ENCODE measurements at places on chromosomes 1 and 21.
A peak's percentile ranks its signal among the peaks of the same experiment; 100 is the strongest.

- no peak for DNase-seq
These were observed 12.4 kb upstream of the EVI5 start for GRCh38 chr1:92797297-92797696.

DNA sequence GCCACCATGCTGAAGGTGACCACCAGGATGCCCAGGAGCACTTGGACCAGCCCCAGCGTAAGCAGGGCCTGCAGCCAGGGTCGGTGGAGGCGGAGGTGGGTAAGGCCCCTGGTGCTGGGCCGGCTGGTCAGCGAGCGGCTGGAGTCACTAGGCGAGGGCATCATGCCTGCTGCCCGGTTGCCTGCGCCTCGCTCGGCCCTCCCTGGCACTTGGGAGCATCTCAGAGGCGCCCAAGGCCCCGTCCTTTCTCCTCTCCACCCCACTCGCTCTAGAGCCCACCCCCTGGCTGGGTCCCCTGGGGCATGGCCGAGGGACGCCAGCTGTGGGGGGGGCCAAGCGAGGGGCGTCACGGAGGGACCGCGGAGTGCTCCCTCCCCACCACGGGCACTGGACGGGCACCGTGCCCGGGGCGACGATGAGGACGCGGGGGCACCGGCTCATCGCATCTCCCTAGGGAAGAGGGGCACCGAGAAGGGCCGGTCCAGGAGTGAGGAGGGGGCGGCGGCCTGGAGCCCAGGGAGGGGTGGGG, 505 bp downstream of the ENTREP3 start:
- DNase-seq = no peak

- DNase-seq = no peak
These were observed 32.4 kb upstream of the PIGC start for GRCh38 chr1:172476218-172476811.

DNA sequence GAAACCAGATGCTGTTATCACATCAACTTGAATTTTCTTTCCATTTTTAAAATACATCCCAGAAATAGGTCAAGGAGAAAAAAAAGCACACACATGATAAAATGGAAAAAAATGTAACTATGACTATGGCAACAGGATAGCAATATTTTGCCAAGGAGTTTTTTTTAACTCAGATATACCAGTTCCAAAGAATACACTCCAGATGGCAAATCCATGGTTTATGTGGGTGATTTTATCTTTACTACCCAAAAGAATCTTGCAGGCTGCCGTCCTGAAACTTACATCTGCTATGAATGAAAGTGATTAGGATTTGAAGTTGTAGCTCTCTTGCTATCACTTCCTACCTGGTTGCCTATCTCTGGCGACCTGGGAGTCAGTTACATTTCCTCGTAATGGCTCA, 91.0 kb upstream of the PLPPR4 start:
- no peak for DNase-seq

GRCh38 chr1:205319081-205320018, 2.2 kb downstream of the NUAK2 start:
- DNase-seq = no peak

DNA sequence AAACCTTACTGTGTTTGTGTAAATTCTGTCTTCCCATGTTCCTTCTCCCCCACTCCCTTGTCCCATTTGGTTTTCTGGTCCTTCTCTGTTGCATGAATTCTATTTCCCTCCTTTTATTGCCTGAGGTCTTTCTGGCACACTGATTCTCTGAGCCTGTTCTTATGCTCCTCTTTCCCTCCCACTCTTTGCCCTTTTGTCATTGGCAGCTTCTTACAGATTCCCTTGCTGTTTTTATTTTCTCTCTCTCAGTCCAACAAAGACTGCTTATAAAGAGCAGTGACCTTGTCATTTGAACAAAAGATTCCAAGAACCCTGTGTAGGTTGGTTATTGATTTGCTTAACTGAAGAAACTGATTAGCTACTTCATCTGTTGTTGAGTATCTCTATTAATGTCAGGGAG, 49.7 kb downstream of the GPR52 start:
- peak; percentile 22 for DNase-seq

DNA sequence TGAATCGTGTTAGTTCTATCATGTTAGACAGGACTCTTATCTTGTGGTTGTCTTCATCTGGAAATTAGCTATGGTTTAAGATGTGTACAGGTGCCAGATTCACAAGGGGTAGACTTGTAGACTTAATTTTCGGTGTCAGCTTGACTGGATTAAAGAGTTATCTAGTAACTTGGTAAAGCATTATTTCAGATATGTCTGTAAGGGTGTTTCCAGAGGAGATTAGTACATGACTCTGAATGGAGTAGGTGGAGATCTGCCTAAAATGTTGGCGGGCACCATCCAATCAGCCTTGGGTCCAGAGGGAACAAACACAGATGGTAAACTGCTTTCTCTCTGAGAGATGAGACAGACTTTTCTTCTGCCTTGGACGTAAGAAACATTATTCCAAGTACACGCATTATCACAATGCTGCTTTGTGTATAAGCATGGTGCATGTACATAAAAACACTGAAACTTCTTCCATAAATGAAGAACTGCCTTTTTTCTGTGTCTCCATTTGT, 434.6 kb downstream of the SMYD3 start:
- no peak for DNase-seq

- no peak for DNase-seq
These were observed 9.0 kb downstream of the EPHX4 start for GRCh38 chr1:92038695-92039346.

Measured in SK-N-MC (cell line).